ENCODE measurements at places on chromosomes 7 and 10.

DNA sequence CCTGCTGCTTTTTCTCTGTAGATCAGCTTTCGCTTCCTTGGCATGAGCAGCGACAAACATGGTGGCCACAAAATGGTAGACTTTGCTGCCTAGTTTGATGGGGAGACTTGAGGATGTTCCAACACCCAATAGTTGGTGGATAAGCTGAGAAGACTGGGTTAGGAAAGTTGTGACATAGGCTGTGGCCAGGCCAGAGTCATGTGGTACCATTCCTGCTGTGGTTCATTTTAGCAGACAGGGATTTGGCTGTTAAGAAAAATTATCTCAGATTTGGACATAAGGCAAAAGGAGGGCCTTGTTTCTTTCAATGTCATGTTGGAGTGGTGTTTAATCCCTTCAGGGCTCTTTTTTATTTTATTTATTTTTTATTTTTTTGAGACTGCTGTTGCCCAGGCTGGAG lies 26.6 kb upstream of the FAM180A start:
- DNase-seq: no peak

- no peak for DNase-seq
Measured at GRCh38 chr7:106545275-106545674, 115.7 kb downstream of the CCDC71L start.

DNA sequence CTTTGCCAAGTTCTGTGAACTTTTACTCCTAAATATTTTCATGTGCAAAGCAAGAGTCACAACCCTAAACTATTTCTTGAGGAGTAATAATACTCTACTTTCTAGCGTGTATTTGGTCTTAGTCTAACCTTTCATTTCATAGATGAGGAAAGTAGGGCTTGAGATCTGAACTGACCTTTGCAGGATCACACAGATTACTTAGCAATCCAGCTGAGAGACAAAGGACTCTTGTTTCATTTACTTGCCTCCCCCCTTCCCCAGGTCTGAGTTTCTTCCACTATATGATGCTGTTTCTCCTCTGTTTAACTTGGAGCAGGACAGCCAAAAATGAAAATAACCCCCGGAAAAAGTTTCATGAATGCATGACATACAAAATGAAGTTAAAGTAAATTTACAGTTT lies 75.3 kb upstream of the PTN start:
- no peak for DNase-seq

DNA sequence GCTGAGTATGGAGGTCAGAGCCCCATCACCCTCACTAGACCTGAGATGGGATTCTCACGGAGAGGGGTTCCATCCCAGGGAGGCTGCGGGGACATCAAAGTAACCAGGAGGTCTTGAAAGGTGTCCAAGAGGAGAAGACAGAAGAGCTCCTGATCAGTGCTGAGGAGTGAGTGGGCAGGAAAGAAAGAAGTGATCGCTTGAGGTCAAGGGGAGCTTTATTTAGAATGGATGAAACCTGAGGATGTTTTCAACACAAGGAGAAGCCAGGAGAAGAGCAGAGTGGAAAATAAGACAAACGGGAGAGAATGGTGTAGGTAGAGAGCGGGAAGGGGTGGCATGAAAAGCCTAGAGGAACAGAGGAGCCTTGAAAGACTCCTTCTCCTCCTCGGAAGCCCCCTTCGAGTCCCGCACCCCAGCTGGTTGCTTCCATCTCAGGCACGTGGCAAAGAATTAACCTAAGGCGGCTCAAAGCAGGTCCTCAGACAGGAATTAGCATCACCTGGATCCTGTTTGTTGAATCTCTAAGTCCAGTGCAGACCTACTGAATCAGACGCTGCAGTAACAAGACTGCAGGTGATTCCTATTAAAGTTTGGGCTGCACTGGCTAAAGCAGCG lies 5.8 kb downstream of the SVIL start:
- no peak for DNase-seq

DNA sequence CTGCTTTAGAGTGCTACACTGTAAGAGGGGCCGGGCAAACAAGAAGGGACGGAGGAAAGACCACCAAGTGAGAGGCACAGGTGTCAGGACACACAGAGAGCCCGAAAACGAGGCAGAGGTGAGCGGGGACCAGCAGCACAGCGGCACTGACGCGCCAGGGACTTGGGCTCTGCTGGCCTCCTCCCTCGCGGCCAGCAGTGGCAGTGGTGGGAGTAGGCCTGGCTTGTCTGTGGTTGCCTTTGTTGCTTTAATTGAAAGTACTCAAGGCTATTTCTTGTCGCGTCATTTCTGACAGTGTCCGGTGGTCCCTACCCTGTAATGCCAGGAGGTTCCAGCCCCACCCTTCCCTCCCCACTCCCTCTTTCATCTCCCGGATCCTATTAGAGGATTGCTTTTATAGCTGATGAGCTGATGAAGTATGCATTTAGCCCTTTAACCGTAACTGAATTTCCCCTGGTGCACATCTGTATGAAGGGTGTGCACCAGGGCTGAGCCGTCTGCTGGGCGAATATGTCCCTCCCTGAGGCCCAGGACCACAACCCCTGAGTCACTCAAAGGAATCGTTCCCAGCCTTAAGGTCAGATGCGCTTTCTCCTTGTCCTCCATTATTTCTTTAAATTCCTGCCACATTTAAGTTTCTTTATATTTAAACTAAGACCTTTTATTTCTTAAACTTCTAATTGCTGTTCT lies 39.5 kb upstream of the FAM20C start:
- no peak for DNase-seq

DNA sequence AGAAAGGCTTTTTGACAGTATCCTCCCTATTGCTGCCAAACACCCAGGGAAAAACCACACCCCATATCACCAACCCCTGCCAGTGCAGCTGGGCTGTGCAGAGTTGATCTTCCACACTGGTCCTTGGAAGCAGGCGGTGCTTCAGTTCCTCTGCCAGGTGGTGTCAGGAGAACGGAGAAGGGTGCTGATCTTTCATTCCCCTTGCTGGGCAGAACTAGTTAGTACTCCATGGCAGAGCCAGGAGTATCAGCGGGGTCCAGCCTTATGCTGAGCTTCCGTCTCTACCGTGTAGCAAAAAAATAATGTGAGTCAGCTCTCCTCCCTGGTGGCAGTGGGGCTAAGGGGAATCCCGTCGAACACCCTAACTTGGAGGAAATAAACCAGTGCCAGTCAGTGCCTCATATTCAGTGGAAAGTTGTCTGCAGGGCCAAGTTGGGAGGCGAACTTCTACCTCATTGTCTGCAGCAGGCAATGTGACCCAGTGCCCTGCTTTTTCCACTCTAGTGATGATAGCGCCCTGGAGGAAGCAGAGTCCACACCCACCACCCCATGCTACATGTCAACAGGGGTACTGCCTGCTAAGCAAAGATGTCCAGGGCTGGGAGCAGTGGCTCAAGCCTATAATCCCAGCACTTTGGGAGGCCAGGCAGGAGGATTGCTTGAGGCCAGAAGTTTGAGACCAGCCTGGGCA lies 175.4 kb downstream of the AUTS2 start:
- DNase-seq: no peak

DNA sequence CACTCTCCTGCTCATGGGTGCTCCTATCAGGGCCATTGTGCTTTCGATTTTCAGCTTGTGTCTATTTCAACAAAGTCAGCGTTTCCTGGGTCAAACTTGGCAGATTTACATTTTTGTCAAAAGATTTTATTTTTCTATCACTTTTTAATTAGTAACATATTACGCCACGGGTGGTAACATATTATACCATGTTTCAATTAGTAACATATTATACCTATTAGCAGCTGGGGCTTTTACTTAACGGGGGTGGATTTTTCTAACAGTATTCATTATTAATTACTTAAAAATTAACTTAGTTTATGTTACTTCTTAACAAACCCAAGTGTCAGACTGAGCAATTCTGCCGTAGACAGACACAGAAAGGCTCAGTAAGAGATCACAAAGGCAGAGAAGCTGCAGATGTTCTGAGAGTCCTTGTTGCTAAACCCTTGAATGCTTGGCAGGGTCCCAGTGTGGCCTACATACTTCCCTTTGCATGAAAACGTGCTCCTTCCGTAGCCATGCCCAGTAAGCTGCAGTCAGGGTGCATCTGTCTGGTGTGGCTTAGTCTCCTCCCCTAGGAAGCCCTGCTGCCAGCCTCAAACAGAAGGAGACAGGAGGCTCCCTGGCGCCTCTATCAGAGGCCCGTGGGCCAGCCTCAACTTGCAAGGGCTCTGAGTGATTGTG lies 263.1 kb upstream of the CXCL12 start:
- DNase-seq: no peak

GRCh38 chr7:37420946-37421695 lies 27.5 kb downstream of the ELMO1 start:
- DNase-seq: no peak

DNA sequence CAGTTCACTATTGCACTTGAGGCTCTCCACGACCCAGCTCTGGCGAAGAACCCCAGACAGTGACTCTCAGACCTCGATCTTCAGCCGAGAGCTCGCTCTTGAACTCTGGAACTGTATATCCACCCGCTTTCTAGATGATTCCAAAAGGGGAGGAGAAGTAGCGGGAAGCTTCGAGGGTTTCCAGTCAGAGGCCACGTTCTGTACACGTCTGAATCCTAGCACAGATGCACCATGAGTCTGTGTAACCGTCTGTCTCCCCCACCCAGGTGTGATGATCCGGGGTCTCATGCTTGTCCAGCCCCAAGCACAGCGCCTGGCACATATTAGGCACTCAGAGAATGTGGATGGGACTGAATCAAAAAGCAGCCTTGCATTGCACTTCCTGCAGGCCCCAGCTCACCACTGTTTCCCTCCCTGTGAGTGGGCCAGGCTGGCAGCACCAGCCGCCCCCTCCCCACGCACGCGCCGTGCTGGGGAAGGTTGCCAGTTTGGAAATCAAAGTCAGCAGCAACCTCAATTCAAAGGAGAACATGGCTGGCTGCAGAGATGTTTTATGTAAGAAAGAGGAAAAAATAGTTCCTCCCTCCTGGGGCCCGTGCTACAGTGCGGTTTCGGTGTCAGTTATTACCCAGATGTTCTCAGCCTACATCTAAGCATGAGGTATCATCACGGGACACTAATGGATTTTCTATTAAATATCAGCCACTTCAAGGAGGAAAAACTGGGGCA lies 5.7 kb downstream of the GRID2IP start:
- no peak for DNase-seq

- DNase-seq: no peak
Measured at GRCh38 chr7:44647981-44648714, 41.7 kb downstream of the OGDH start.

GRCh38 chr10:113021268-113022040 lies 71.4 kb downstream of the TCF7L2 start:
- no peak for DNase-seq

GRCh38 chr7:92056286-92056685 lies 78.0 kb downstream of the CYP51A1 start:
- DNase-seq: no peak
